ENCODE measurements at places on chromosomes 4 and X.

DNA sequence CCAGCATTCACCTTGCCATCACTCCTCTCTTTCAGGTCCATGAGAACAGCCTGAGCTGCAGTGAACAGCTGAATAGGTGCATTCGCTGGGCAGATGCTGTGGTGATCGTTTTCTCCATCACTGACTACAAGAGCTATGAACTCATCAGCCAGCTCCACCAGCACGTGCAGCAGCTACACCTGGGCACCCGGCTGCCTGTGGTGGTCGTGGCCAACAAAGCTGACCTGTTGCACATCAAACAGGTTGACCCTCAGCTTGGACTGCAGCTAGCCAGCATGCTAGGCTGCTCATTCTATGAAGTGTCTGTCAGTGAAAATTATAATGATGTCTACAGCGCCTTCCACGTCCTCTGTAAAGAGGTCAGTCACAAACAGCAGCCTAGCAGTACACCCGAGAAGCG is 3.2 kb downstream of the RASL11B start:
- DNase-seq: no peak

DNA sequence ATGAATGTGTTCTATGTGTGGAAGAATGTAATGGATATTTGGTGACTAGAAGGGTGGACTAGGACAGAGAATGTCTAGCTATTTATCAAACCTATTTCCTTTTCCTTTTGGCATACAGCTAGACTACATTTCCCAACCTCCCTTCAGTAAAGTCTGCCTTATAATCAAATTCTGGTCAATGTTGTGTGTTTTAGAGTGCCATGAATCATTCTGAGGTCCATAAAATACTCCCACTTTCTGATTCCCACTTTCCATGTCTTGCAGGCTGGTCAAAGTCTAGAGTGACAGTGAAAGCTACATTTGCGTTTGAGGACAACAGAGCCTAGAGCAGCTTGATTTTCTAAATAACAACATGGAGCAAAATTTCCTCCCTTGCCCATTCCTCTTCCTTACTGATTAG is 217.2 kb downstream of the UGT8 start:
- no peak for DNase-seq

DNA sequence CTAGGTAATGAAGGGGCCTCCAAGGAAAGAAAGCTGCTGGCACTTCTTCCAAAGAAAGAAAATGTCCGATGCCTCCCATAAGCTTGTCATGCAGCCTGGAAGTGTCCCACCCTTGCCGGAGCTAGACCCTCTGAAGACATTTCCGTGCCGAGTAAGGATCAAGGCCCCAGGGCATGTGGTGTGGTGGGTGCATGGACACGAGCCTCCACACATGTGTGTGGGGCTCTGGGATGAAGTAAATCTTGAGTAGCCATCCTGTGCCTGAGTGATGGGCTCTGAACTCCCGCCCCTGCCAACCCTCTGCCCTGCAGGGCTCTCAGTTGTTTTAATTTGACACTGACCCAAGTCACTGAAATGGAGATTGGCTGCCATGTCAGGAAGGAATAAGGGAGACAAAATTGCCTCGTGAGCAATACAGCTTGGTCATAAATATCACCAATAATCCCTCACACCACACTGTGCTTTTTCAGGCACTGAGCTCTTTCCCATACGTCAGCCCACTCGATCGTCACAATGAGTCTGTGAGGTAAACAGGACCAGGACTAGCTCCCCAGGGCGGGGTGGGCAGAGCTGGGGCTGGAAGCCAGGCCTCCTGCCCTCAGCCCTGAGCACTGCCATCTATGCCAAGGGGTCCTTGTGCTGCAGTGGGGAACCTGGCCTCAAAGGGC is 24.6 kb downstream of the CNGA2 start:
- no peak for DNase-seq

DNA sequence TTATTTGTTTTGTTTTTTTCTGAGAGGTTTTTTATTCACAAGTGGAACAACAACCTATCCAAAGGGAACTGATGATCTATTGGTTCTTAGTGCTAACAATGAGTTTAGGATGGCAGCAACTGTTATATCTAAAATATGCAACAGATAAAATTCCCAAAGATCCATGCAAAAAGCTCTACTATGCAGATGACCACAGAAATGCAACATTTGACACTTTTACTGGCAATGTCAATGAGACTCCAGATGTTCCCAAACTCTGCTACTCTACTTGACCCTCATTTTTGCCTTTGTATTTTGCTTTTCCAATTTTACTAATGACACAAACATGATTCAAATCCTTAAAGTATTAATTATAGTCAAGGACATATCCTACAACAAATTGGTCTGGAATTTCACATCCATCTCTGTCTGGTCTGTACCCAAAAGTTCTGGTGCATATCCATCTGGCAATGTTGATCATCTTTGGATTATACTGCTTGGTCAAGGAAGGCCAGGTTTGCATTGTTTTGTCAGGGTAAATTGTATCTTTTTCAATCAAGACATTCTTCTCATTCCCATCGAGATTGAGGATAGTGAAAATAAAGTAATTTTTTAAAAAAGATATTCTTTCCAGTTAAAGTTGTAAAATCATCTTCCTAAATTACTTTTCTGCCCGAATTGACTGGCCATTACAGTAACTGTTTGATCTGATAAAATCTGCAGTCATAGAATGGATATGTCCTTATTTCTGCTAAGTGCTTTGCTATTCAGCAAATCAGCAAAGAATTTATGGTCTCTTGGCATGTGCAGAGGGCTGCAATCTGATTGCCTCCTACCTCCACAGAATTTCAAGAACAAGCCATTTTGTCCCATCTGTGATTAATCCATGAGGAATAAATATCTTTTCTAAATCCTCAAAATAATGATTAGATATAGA is 73.6 kb downstream of the FGFBP1 start:
- no peak for DNase-seq

- no peak for DNase-seq
Observed at GRCh38 chr4:174154215-174154854, 129.1 kb downstream of the FBXO8 start.

GRCh38 chrX:96372313-96373046 is 312.2 kb upstream of the DIAPH2 start:
- no peak for DNase-seq

DNA sequence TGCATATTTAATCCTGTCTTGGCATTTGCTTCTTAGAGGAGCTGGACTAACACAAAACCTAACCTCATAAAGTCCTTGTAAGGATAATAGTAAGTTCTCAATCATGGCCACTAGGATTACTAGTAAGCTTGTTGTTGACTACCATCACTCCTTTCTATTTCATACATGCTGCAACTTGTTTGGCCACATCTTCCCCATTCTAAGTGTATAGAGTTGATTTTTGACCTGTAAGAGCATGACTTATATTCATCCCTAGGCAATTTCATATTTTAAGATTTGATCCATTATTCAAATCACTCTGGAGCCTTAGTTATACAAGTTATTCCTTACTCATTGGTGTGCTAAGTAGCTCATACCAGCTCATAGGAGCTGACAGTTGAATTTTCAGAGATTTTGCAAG is 109.4 kb downstream of the EFHC2 start:
- DNase-seq: no peak

- DNase-seq: no peak
Observed at GRCh38 chrX:3777416-3777815, 64.0 kb upstream of the PRKX start.

GRCh38 chr4:110091434-110092140 is 106.8 kb downstream of the ELOVL6 start:
- DNase-seq: no peak

DNA sequence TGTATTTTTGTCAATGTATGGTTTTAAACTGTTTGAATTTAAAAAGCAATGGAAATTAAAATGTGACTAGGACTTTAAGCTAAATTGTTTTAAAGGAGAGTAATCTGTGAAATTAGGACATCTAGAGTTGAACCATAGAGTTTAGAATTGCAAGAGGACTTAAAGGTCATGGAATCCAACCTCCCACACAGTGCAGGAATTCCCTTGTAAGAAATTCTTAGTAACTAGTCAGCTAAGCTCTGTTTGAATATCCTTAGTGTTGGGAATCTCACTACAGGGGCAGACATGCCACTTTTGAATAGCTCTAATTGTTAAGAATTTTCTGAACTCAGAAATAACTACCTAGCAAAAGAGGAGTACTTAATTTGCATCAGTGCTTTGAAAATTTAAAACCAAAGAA is 292.9 kb downstream of the IL1RAPL1 start:
- DNase-seq: no peak

Data from GF-D8 (cell line).